Keratinocyte (primary cell): ENCODE measurements at places on chromosomes 7 and 10. TPM values are rescaled to one million over a fixed set of nuclear protein-coding genes. Genes with fewer than 3 reads are reported as not detected.

DNA sequence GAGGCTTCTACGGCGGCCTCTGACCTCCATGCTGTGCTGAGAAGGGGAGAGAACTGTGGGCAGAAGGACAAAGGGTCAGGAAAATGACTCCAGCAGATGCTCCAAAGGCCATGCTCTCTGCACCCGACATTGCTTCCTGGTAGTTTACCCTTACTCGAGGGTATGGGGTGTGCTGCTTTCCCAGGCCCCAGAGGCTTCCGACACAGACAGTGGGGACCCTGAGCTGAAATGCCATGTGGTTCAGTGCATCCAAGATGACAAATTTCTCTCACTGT lies 130.9 kb downstream of the PTPN20 start:
- no peak for DNase-seq
- H3K36me3 ChIP-seq: no peaks in the 10 kb centered on the region
- H3K27me3 ChIP-seq: peaks cover 3% of the 10 kb centered on the region
- H3K4me3 ChIP-seq: no peak overlapping the region
- H3K4me1 ChIP-seq: no peaks in the 10 kb centered on the region

- H3K36me3 ChIP-seq: no peaks in the 10 kb centered on the region
- peaks cover 6% of the 10 kb centered on the region for H3K4me1 ChIP-seq
- peak; percentile 30 for DNase-seq
- no peak overlapping the region for H3K27ac ChIP-seq
- H3K27me3 ChIP-seq: peaks cover 6% of the 10 kb centered on the region
Measured at GRCh38 chr10:101330631-101331225, 23.2 kb upstream of the BTRC start.

LIPF gene
- not detected in 3 replicates for polyA plus RNA-seq

GIMAP2 gene
- 1.7 to 3.2 TPM (median 2.5 TPM) in 3 replicates for polyA plus RNA-seq
